IPS DF 6.9 (cell line): ENCODE measurements at places on chromosomes 5 and 9.

GRCh38 chr5:168813184-168813968, 234.2 kb upstream of the PANK3 start:
- no peak for DNase-seq

GRCh38 chr5:172959824-172960799, 888 bp downstream of the RPL26L1 start:
- DNase-seq = no peak

DNA sequence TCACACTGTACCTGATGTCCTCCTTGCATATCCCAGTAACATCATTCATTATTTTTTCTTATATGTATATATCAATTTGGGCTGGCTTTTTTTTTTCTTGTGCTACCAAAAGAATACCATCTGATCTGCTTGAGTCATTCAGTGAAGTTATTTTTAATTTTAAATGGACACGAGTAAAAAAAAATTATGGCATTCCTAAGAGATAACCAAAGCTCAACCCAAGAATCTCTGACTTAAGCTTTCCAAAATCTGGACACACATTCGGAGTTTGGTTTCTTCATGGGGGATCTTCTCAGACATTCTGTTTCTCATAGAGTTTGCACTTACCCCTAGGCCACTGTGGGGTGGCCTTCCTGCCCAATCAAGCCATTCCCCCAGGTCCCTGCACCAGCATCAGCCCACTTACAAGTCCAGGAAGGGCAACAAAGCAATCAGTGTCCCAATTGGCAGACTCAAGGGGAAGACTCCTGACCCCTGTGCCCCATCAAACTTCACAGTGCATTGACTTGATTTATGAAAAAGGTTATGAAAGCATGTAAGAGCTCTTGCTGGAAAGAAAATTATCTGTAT, 49.2 kb upstream of the SPDL1 start:
- DNase-seq = no peak

- DNase-seq = no peak
Measured at GRCh38 chr9:25427898-25428297, 250.3 kb downstream of the TUSC1 start.

DNA sequence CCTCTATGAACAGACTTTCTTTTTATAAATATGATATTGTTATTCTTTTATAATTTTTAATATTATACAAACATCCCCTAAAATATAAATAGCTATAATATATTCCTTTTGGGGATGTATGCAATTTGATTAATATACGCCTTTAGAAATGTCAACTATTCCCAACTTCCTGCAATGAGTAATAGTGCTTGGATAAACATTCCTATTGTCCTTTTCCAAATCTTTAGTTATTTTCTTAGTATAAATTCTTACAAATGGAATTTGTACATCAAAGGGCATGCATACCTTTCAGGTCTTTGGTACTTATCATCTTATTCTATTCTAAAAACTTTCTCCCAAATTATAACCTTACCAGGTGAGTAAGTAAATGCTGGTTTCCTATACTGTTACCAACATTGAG, 6.2 kb downstream of the NLN start:
- DNase-seq = no peak

GRCh38 chr9:137068539-137069507, 1.5 kb downstream of the SAPCD2 start:
- no peak for DNase-seq

GRCh38 chr5:141637767-141638419, 1.1 kb downstream of the RELL2 start:
- DNase-seq = no peak

DNA sequence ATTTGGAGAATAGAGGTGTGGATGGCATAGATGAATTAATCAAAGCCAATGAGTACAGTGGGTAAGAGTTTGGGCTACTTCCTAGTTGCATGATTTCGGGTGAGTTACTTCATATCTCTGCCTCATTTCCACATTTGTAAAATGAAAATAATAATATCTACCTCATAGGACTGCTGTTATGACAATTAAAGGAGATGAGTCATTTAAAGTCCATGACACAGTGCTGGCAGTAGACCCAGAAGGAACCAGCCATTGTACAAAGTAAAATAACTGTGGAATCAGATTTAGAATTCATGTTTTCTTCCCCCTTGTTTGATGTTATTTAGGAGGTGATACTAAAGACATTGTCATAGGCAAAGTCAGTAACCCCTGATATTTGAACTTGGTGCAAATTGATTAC, 139.5 kb upstream of the SLC27A6 start:
- DNase-seq = no peak

DNA sequence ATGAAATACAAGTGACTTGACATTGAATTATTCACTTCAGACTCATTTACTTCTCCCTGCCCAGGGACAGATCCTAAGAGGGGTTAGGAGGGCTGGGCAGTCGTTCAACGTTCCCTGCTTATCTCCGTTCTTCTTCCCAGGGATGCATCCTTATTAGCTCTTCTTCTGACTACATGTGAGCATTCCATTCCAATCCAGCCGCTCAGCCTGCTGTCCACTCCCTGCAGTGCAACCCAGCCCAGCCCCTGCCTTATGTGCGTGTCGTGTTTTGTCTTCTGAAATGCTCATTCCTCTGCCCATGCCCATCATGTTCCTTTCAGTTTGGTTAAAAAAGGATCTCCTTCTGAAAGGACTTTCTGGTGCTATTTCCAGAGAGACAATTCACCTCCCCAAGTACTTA, 64.7 kb upstream of the PALM2AKAP2 start:
- DNase-seq = no peak

DNA sequence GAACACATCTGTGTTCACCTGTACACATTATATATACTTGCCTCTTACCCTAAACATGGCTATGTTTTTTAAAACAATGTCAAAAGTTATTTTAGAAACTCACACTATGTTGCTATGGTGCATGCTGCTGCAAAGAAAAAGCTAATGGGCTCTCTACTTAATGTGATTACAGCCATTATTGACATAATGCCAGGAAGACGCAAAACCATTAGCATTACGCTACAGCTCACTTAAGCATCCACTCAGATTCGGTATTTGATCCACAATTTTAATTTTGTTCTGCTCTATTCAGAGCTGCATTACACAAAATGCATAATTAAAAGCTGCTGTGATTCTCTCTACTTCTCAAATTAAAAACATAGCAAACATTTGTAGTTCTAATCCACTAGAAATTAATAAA, 395.2 kb downstream of the BNC2 start:
- no peak for DNase-seq

GRCh38 chr5:55173687-55174230, 782 bp upstream of the CDC20B start:
- DNase-seq = no peak

- DNase-seq = no peak
Measured at GRCh38 chr5:142439207-142439860, 114.5 kb upstream of the SPRY4 start.

GRCh38 chr5:5026409-5026785, 113.7 kb upstream of the ADAMTS16 start:
- DNase-seq = no peak

GRCh38 chr9:134623258-134624066, 18.1 kb upstream of the COL5A1 start:
- no peak for DNase-seq

- DNase-seq = no peak
Measured at GRCh38 chr9:78707481-78707991, 410.6 kb downstream of the PSAT1 start.

- DNase-seq = no peak
Measured at GRCh38 chr9:117448066-117448465, 33.2 kb upstream of the ASTN2 start.

DNA sequence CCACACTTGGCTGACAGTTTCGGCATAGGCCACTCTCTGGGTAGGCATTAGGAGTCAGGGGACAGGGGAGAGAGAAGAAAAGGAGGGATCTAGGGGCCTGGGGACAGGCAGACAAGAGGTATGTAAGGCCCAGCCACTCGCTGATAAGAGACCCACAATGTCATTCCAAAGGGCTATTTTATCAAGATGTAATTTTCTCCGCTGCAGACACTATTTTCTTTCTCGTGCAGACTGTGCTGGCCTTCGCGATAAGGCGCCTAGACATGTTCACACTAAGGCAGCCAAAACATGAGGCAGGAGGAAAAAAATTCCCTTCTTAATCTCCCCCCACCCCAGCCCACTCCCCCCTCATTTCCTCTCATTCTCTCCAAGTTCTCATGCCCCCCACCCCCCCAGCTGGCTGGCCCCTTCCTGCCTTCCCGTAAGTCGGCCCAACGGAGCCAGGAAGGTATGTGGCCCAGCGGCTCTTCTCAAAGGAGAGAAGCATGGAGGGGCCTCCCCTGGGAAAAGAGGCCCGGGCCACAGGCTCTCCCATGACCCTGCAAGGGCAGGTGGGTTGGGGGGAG, 44.9 kb upstream of the SYNPO start:
- no peak for DNase-seq

DNA sequence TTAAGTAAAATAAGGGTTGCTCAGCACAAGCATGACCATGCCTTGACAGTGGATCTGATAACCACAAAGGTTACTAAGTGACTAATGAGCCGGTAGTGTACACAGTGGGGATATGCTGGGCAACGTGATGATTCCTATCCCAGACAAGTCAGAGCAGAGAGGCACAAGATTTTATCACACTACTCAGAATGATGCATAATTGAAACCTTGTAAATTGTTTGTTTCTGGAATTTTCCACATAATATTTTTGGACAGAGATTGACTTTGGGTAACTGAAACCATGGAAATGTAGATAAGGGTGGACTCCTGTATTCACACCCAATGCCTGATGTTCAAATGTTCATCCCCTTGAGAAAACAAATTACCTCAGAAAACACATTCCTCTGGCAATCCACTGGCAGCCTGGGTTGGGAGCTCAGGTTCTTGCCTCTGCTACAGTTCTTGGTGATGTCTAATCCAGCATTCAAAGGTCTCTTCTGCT, 16.2 kb upstream of the ERAP1 start:
- DNase-seq = no peak

DNA sequence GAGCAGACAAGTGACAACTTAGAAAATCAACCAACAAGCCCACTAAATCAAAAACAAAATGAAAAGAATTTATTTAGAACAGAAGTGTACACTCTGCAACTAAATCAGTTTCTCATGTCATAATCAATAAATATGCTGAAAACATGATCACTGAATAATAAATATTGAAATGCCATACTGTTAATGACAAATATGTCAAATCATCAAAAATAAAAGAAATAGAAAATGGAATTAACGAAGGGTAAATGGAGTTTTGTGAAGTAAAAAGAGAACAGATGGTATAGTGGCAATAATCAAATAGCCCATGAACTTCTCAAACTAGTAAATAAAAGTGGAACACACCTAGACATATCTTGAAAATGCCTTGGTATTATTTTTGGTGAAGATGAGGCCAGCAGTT, 744.9 kb downstream of the TAF11L14 start:
- DNase-seq = no peak

DNA sequence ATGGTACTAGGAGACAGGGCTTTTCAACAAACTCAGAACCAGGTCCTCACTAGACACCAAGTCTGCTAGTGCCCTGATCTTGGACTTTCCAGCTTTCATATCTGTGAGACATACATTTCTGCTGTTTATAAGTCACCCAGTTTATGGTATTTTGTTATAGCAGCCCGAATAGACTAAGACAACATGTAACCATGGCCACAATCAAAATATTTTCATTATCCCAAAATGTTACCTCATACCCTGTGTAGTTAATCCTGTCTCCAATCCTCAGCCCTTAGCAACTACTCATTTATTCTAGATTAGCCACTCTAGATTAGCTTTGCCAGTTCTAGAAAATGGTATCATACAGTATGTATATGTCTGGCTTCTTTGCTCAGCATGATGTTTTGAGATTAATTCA, 6.3 kb upstream of the ATG10 start:
- no peak for DNase-seq

DNA sequence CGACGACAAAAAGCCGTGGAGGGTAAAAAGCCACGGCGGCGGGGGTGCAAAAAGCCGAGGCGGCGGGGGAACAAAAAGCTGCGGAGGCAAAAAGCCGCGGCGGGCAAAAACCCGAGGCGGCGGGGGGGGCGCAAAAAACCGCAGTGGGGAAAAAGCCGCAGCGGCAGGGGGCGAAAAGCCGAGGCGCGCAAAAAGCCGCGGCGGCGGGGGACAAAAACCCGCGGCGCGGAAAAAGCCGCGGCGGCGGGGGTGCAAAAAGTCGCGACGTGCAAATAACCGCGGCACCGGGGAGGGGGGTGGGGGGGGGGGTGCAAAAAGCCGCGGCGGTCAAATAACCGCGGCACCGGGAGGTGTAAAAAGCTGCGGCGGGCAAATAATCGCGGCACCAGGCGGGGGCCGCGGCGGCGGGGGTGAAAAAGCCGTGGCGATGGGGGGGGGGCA, 511.5 kb downstream of the FOXD4L5 start:
- DNase-seq = no peak

DNA sequence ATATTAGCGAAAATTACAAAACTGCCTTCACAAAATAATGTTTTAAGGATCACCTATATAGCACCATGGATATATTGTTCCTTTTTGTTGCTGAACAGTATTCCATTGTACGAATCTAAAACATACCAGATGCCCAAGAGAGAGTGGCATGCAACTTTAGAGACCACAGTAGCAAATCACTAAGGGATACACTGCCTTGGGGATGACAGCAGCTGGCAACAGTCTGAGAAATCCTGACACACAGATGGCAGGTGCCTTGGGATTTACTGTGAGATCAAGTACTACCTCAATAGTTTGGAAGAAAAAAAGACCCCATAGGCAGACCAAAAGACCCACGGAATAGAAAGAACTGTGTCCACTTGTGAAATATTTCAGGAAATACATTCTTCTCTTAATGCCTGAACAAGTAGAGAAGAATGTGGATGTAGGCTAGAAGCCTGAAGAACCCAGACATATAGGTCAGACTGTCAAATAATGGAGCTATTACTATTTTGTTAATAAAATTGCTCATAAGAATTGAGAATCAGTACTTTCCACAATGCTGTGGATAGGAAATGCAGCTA, 53.4 kb downstream of the PLPP1 start:
- no peak for DNase-seq

GRCh38 chr5:8291641-8292040, 422.7 kb downstream of the MTRR start:
- no peak for DNase-seq

GRCh38 chr9:17216011-17216410, 81.2 kb downstream of the CNTLN start:
- no peak for DNase-seq

DNA sequence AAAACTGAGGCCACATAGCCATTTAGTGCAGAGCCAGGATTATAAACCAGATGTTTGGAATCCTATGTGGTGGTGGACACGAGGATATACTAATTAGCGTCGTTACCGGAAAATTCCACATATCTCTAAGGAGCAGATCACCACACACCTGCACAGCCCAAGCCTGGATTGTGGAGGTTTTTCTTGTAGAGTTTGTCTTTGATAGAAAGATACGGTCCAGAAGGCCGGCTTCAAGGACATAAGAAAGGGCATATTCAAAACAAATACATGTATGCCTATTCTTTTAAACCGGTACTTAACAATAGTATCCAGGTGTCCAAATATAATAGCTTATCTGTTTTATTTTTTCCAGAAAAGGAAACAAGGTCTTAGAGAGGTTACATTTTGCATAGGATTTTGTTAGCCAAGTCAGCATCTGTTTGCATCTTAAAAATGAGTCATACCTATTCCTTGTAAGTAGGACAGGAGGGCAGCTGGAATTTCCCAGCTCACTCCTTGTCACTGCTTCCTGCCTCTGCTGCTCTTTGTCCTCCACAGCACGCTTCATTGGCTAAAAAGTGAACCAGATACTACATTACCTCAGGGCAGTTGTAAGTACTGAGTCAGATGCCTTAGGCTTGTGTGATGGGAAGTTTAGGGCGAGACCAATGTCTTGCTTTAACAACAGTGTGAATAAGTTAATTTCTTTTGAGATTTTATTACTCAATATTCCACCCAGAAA, 3.6 kb downstream of the TMC1 start:
- no peak for DNase-seq
